ENCODE measurements at places on chromosomes 7 and 10.

- DNase-seq: no peak
Observed at GRCh38 chr7:15675379-15675778, 11.1 kb downstream of the MEOX2 start.

DNA sequence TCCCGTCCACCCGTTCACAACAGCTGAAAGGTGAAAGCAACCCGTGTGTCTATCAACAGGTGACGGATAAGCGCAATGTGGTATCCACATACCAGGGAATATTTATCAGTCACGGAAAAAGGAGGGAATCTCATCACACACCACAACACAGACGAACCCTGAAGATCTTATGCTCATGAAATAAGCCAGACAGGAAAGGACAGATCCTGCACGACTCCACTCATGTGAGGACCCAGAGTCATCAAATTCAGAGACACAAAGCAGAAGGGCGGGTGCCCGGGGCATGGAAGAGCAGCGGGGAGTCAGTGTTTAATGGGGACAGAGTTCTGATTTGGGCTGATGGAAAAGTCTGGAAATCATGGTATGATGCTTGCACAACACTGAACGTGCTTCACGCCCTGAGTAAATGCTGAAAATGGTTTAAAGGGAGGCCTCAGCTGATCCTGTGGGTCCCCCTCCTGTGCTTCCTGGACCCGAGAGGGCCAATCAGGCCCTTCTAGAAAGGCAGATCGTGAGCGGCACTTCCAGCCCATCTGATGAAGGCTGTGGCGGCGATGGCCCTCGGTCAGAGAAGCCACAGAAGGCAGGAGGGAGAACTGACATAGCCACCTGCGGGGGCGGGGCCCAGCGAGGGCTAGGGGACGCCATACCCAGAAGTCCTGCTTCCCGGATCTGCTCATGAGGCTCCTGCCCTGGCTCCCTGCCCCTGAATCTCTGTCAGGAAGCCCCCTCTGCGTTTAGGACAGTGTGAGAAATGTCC is 19.1 kb downstream of the WDR86 start:
- DNase-seq: no peak

GRCh38 chr7:113561446-113561845 is 357.4 kb downstream of the PPP1R3A start:
- DNase-seq: no peak

GRCh38 chr7:27083646-27084045 is 12.2 kb downstream of the HOXA1 start:
- no peak for DNase-seq

GRCh38 chr7:15560968-15561367 is 847 bp downstream of the AGMO start:
- DNase-seq: no peak

DNA sequence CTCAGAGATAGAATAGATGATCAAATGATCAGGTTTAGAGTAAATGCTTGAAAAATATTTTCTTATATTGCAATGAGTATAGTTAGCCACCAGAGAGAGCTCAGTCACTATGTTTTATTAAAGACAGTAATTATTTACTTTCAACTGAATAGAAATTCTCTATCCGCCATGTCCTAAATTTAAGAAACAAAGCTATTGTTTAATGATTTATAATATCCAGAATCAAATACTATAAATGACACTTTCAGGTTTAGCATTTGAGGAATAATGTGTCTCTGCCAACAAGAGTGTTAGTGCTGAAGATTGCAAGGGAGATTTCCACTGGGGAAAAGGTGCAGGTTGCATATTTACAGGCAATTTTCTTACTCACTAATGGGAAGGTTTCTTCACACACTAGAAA is 184.7 kb downstream of the DGKB start:
- no peak for DNase-seq

DNA sequence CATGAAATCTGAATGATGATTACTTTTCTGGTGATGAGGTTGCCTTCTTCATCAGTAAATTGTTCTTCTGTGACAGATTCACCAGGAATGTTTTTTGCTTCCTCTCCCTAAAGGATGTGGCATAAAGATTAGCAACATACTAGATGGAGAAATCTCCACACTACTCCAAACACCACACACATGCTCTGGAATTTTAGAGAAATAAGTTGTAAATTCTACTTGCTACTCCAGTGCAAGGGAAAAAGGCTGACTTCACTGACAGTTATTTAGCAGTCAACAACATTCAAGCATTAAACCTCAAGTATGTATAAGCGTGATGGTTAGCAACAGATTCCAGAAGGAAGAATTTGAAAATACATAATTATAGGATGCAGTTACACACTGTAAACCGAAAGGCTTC is 137.9 kb upstream of the CCDC6 start:
- DNase-seq: no peak

- DNase-seq: peak; percentile 60
Observed at GRCh38 chr10:103416436-103417147, 20.2 kb downstream of the PDCD11 start.

DNA sequence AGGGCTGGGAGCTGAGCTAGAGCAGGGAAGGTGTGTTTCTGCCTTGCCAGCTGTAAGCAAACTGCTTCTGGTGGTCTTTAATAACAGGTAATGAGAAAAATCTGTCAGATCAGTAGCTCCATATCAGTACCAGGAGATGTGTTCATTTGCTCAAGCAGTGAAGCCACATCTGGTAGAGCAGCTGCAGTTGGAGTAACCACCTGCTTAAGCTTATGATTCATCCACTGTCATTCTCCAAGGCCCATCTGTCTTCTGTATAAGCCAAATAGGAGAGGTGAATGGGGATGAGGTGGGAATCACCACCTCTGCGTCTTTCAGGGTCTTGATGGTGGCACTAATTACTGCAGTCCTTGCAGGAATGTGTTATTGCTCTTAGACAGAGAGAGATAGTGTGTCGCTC is 18.4 kb upstream of the COBL start:
- DNase-seq: no peak

DNA sequence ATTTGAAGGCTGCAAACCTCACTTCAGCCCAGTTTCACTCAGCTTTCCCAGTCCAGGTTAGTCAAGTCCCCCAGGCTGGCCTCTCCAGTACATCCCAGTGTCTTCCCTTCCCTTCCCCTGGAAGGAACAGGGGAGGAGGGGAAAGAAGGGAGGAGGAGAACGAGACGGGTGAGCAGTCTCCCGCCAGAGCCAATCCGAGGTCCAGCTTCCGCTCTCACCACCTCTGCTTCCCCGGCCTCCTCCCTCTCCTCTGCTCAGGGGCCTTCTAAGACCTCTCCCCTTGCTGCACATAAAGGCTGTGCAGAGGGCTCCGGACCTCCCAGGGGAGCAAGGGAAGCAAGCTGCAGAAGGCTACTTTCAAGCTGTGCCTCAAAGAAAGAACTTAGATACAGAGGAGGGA is 4.1 kb downstream of the ATG9B start:
- no peak for DNase-seq

DNA sequence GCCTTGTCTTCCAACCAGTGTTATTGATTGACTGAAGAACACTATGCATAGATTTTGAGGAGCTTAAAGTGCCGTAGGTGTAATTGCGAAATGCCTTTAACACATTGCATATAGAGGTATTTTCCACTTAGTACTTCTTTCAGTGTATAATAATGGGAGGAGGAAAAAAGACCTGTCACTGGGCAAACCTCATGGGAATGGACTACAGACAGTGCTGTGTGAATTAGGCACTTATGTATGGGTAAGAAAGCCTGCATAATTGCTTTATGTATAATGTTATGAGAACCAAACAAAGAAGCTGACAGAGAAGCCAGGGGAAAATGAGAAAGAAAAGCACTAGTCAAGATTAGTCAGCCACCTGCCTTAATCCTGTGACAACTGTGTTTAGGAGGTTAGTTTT is 12.4 kb upstream of the SCRN1 start:
- no peak for DNase-seq

DNA sequence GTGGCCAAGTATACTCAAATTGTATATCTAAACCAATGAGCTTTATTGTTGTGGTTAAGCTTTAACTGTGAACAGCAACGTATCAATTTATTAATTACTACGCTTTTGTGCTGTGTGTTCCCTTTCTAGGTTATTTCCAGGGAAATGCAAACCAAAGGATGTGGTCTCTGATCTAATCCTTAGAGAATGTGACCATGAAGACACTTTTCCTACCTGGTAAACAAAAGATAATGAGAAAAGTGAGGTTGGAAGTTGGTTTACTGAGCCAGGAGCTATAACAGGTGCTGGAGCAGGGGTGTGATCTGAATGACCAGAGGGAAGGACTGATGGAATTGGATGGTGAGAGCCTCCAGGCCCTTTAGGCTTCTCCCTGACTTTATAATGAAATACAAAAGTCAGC is 25.4 kb upstream of the CALU start:
- DNase-seq: no peak

DNA sequence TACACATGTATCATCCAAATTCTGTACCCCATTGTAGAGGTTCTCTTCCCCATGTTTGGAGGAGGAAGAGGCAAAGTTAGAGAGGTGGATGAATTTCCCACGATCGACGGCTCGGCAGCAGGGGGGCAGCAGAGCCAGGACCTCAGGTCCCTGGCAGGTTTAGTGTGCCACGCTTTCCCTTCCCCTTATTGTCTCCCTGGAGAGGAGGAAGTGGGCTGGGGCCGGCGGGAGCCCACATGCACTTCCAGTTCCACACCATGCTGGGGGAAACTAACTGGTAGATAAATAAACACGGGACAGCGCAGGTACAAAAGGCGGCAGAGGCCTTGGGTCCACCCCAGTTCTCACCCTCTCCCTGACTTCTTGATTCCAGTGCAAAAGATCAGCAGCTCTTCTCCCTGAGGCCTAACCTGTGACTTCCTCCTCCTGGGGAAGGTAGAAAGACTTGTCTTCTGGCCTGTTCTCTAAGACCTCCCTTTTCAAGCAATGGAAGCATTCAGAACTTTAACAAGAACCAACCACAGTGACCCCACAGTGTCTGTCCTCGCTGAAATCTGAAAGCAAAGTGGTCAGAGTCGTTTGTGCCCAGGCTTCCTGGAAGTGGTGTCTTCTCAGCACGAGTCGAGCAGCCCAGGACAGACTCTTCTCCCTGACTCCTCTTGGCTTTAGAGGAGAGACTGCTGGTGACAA is 30.5 kb upstream of the SRGN start:
- DNase-seq: no peak

GRCh38 chr7:80999100-80999499 is 80.2 kb upstream of the SEMA3C start:
- no peak for DNase-seq

GRCh38 chr10:31958856-31959255 is 30.2 kb upstream of the ARHGAP12 start:
- DNase-seq: no peak

- no peak for DNase-seq
Observed at GRCh38 chr7:78742694-78743093, 710.8 kb downstream of the MAGI2 start.

- DNase-seq: peak; percentile 31
Observed at GRCh38 chr7:150481186-150481920, 30.9 kb downstream of the GIMAP8 start.

- no peak for DNase-seq
Observed at GRCh38 chr10:6603142-6604125, 23.4 kb upstream of the PRKCQ start.

DNA sequence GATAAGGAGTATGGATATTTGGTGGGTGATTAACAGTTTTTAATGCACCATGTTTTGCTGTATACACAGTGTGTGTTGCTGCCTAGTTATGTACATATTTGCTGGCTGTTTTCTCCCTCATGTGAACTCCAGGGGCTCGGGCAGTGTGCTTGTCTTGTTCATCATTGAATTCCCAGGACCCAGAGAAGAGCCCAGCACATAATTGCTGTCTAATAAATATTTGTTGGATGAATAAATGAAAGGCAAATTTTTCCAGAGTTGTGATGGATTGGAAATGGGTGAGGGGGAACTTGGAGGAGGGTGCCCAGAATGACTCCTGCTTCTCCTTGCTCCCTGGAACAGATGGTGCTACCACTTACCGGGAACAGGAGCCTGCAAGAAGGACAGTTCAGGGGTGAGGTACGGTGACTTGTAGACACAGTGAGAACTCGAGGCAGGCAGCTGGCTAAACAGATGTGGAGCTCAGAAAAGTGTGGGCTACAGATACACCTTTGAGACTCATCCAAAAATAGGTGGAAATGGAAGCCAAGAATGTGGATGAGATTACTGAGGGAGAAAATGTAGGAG is 586.8 kb upstream of the MGMT start:
- no peak for DNase-seq

DNA sequence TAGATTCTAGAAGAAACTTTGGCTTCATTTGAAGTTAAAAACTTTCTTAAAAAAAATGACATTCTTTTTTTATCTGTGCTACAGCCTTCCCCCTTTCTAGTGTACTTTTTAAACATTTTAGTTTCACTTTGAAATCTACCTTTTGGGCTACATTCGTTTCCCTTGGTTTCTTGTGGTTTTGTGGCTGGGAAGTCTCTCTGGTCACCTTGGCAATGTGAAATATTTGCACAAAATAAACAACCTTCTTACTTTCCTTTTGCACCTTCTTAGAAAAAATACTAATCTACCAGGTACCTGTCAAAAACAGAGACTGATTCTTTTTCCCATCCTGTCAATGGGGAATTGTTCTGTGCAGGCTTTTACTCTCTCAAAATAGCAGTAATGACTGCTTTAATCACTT is 350.2 kb downstream of the GATA3 start:
- DNase-seq: peak; percentile 42

- DNase-seq: no peak
Observed at GRCh38 chr10:77926566-77927401, at the start of gene DLG5. Gene DLG5, minus strand, starts transcription at chr10:77926755. Its CDS starts 235 bp downstream, at chr10:77926520.

DNA sequence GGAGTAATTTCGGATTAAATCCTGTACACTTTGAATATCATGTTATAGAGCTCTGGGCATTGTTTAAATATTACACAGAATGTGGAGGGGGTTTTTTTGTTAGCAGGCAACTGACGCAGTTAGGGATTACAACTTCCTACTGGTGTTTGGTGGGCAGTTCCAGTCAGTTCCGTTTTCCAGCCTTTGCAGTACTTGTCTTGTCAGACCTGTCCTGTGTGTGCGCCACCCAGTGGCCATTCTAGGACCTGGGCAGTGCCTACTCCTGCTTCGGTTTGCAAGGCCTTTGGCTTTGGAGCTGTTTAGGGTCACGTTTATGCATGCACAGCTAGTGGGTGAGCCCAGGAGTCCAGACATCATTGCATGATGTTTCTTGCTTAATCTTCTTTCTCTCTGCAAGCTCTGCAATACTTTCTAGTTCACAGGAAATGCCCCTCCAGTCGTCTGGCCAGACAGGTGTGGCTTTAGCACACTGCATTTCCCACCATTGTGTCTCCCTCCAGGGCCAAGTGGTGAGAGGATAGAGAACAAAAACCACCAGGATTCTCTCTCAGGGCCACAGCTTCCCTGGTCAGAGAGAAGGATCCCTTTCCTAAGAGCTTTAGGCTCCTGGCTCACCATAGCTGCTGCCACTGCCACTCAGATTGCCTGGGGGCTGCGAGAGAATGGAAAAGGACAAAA is 96.5 kb upstream of the TARP start:
- peak; percentile 77 for DNase-seq
